ENCODE measurements at places on chromosomes 5 and 9. TPM values are rescaled to one million over a fixed set of nuclear protein-coding genes. Genes with fewer than 3 reads are reported as not detected.

DMGDH gene
- 1.3 TPM for total RNA-seq

PCDHGA3 gene
- total RNA-seq = not detected

ADAM19 gene
- total RNA-seq = 5.2 TPM

GNA14 gene
- 0.15 TPM for total RNA-seq

ARL14EPL gene
- total RNA-seq = 0.66 TPM

CDKN2B gene
- 30.4 TPM for total RNA-seq

Measured in Calu3 (cell line).